ENCODE measurements at places on chromosomes 12 and 14.

GRCh38 chr14:72685456-72685855 is 208.4 kb downstream of the DPF3 start:
- no peak for DNase-seq

GRCh38 chr14:102584871-102585869 is 7.3 kb upstream of the RCOR1 start:
- DNase-seq, result no peak

- peak; percentile 72 for DNase-seq
These were observed 3.2 kb downstream of the USP44 start for GRCh38 chr12:95548056-95548538.

- no peak for DNase-seq
These were observed 4.6 kb downstream of the NYNRIN start for GRCh38 chr14:24403294-24403998.

GRCh38 chr12:107310621-107311020 is 217.3 kb upstream of the CRY1 start:
- no peak for DNase-seq

GRCh38 chr14:104689109-104689880 is at the start of gene INF2:
INF2 (plus strand) TSS chr14:104689618; CDS start chr14:104701366, 11,748 bp downstream.
- peak; percentile 72 for DNase-seq

GRCh38 chr14:89401761-89402160 is 15.3 kb downstream of the FOXN3 start:
- DNase-seq, result no peak

- no peak for DNase-seq
These were observed 75.2 kb downstream of the TNFAIP2 start for GRCh38 chr14:103198131-103199105.

DNA sequence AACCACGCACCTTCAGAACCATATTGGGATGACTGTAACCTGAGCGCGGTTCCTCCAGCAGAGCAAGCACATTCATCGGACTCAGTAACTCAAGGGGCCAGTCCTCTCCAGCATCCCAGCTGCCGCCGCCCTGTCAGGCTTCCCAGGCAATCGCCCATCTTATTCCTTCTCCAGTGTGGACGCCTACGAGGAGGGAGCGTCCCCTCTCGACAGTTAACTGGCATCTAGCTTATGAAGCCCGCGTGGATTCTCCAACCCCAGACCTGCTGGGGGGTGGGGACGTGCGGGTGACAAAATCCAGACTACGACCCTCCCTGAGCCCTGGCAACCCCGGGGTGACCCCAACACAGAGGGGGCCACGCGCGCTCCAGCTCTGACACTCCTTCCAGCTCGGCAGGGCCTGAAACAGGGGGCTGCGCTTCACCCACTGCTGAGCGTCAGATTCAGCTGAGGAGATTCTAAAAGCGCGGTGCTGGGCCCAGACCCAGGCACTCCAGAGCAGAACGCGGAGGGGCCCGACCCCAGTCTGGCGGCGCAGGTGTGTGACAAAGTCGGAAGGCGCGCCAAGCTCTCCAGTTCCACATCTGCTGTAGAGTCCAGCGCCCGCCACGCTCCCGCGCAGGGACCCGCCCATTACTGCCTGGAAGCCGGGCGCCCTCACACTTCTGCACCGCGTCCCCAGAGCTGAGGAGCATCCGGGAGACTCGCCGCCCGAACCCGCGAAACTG is 43.9 kb upstream of the ESR2 start:
- no peak for DNase-seq

GRCh38 chr12:120252071-120252906 is 13.2 kb downstream of the PXN start:
- peak; percentile 69 for DNase-seq

DNA sequence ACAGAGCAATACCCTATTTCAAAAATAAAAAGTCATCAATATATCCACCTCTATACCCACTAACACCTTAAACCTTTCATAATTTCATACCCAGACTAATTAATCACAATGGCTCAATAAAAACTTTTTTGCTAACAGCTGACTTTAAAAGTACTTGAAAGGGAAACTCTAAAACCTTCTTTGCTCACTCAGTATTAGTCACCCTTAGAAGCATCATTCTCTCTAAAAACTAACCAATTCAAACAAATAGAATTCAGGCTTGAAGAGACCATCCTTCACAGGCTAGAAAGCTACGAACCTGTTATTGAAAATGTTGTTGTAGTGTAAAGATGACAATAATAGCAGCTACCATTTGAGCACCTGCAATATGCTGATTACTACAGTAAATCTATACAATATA is 37.2 kb downstream of the HECTD1 start:
- no peak for DNase-seq

- DNase-seq, result no peak
These were observed 128.4 kb downstream of the GALC start for GRCh38 chr14:87864356-87865270.

- DNase-seq, result peak; percentile 77
These were observed 20.9 kb upstream of the BLTP3B start for GRCh38 chr12:100163416-100164152.

Data from activated T-cell treated with anti-CD3 and anti-CD28 coated beads, Interleukin-2, amount 50 U/mL, for 24 hours (primary cell).